Activated CD4-positive, CD25-positive, alpha-beta regulatory T cell treated with anti-CD3 and anti-CD28 coated beads, Interleukin-2, amount 50 U/mL, for 72 hours (primary cell): ENCODE measurements at places on chromosomes 4 and X.

- no peak for DNase-seq
Observed at GRCh38 chr4:82850684-82851083, 40.3 kb downstream of the SEC31A start.

DNA sequence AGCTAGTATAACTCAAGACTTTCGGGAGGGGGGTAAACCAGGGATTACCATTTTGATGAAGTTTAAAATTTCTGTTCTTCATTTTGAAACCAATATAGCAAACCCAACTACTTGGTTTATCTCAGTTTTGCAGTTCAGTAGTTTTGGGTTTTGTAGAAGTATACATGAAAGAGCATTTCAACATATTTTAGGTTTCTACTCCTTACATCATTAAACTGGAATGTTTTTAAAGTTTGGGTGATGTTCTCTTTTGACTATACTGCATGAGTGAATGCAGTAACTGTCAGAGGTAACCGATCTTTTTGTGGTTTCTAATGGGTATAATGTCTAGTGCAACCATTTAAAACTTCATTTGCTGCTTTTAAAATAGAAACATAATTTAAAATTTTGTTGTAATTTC is 248.3 kb upstream of the MAD2L1 start:
- no peak for DNase-seq

- DNase-seq = no peak
Observed at GRCh38 chrX:119853444-119853843, 681 bp upstream of the UPF3B start.

DNA sequence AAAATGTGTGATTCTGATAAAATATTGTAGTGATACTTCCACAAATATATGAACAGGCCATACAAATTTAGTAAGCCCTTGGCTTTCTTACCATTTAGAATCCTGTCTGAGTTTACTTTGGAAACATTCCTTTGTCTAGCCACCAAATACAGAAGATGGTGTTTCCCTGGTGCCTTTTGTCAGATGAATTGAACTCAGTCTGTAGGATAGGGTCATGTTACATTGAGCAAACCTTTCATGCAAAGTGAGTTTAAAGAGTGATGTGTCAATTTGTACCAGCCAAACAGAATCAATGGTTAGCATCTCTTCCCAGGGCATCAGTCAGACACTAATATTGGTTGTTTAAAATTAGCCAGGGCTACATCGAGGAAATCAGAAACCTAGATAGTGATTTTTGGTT is 1443.4 kb downstream of the ARAP2 start:
- no peak for DNase-seq

DNA sequence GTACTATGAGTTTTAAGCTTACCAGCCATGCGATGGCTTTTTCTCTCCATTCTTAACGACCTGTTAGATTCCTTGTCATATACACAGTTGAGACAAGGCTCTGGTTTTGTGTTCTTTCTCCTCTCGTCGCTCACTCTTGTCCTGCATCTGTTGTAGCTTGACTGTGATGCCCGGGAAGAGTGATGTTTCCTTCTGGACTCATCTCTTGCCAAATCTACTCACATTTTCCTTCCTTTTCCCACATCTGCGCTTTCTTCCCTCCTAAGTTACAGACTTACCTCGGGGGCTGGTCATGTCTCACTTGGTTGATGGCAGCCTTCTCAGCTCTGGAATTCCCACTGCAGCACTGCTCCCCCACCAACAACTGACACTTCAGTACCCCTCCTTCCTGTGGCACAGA is 4.8 kb upstream of the MAP7D3 start:
- no peak for DNase-seq

GRCh38 chr4:168978001-168978700 is 31.9 kb downstream of the CBR4 start:
- no peak for DNase-seq

DNA sequence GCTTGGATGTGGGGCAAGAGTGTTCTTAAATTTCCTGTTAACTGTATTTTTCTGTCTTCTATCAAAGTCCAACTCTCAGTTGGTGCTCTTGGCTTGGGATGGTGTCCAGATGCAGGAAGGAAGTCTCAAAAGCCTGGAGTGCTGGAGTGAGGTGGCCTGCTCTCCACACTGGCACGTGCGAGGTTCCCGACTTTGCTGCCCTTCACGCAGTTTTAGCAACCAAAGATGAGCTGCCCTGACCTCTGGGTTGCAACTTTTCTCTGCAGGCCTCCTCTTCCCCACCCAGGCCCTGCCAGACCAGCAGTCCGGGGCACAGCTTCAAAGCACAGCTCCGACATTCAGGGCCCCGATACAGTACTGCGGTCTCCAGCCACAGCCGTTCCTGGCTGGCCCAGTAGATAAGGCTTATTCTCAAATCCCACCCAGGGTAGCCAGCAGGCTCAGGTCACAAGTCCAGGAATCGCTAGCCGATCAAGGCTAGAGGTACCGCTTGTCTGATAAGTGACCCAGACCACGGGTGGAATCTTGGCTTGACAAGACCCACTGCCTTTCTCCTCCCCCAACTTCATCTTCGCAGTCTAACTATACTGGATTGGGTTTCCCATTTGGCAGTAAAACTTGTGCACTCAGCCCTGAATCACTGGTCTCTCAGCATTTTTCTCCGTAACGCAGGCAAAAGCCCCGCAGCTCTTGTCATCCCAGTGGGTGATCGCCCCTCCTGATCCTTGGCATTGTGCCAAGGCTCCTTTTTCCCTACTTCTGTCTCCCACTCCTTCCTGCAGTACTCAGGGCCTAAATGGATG is 21.8 kb upstream of the JADE1 start:
- no peak for DNase-seq

DNA sequence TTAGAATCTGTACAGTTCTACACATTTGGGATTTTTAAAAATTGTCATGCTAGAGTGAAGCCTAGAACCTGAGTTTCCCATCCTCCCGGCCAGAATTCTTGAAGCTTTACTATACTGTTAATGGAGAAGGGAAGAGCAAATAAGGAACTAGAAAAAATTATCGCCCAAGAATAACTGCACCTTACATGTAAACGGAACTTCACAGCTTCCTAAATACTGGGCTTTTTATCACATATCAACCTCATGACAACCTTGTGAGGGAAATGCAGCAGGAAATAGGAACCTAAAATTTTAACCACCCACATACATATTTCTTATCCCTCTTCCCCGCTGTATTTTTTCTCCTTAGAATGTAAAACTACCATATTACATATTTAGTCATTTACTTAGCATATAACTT is 19.3 kb downstream of the ARHGEF9 start:
- no peak for DNase-seq

GRCh38 chr4:150971901-150972300 is 43.2 kb downstream of the LRBA start:
- DNase-seq = no peak

GRCh38 chr4:143289370-143289769 is 47.3 kb upstream of the GAB1 start:
- DNase-seq = no peak

- no peak for DNase-seq
Observed at GRCh38 chr4:158035662-158036195, 137.1 kb downstream of the GASK1B start.

DNA sequence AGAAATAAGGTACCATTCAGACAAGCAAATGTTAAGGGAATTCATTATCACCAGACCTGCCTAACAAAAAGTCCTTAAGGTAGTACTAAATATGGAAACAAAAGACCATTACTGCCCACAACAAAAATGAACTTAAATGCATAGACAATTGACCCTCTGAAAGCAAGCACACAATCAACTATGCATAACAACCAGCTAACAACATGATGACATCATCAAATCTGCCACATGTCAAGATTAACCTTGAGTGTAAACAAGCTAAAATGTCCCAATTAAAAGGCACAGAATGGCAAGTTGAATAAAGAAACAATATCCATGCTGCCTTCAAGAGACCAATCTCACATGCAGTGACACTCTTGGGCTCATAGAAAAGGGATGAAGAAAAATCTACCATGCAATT is 160.7 kb upstream of the CPXCR1 start:
- no peak for DNase-seq

GRCh38 chr4:36394352-36394903 is 113.0 kb downstream of the DTHD1 start:
- no peak for DNase-seq

DNA sequence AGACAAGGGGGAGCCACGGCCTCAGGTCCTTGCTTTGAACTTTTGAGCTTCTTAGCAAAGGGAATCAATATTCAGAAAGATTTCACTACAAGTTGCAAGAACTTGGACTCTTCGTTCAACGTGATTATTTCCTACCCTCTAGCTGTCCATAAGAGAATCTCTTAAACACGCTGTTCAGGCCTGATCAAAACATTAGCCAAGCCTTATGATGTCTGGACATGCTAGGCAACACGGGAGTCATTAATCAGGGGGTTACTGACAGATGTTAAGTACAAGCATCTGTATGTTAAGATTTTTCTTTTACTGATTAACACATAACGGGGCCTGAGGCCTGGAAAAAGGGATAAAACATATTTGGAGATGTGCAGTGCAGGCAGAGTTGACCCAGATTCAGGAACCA is 138.9 kb upstream of the IL1RAPL2 start:
- no peak for DNase-seq

DNA sequence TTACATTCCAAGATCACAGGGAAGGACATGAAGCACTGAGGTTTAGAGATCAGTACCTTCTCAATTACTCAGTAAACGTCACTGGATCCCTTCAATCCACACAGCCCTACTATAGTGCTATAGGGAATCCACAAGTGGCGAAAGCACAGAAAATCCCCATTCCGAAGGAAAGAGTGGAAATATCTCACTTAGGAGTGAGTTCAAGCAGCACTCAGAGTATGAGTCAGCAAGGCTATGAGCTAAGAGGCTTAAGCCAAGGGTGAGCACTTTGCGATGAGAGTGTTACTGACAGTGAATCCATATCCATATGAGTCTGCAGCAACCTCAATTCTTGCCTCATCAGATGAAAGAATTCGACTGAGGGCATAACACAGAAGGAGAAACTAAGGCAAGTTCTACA is 165.1 kb downstream of the VSIG4 start:
- DNase-seq = no peak

DNA sequence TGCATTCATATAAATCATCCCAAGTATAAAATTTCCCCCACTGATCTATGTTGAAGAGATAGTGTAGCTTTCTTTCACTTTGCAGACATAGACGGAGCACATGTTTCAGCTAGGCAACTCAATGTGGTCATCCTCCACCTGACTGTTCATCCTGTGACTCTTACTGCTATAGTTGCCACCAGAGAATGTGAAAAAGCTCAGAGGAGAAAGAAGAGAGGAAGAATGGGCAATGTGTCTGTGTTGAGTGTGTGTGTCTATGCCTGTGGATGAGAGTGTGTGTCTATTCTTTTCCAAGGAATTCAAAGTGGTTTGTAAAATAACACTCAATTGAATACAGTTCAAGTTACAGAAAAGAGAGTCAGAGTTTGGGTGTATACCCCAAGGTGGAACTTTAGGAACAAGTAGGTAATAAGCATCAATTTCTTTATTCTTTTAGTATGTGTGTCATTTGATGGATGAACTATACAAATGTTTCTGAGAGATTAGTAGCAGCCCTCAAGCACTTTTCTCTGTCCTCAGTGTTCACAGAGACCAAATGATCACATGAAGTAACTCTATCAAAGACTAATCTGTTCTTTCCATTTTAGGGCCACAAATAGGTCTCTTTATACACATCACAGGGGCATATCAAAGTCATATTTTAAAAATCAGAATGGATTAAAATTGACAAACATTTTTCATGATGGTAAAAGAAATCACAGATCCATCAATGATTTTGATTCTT is 2.3 kb downstream of the SNCA start:
- no peak for DNase-seq

DNA sequence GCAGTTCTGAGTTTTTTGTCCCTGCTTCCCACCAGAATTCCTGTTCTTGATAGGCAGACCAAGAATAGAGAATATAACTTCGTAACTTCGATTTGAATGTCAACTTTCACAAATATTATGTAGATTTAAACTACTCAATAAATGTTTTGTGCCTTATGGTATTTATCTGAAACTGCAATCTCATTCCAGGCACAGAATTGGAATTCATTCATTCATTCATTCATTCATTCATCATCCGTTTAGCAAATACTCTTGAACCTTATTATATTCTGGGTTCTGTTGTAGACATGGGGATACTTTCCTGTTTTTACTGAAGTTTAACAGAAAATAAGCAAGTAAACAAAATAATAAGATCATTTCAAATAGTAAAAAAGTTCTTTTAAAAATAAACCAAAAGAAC is 324.4 kb downstream of the UNC5C start:
- no peak for DNase-seq

DNA sequence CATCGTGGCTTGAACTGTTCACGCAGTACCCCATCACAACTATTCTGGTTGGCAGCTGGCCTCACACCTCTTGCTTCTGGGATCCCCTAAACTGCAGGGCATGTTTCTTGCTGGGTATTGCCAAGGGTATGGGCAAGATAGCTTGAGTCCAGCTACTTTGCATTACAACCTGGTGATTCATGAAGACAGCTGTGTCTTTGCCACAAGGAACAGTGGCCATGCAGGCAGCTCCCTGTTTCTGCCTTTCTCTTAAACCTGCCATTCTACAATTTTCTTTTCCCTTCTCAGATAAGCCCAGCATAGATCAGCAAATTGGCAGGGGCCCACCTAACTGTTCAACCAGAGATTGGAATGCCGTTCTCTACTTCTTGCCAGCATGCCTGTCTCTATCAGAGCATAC is 42.8 kb downstream of the TENM3 start:
- DNase-seq = no peak

DNA sequence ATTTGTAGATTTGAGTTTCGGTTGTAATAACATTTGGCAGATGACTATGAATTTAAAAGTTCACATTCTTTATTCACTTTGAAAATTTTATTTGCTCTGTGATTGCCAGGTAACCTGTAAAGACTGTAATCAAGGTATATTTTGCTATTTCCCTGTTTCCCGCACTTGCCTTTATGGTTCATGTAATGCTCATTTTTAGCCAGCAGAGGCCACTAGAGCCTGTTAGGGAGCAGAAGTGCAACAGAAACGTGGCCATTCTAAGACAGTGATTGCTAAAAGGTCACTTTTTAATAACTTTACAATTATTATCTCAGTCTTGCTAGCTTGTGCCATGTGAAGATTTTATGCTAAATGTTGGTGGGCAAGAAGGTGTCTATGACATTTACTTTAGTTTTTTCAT is 12.4 kb downstream of the YIPF6 start:
- DNase-seq = no peak

DNA sequence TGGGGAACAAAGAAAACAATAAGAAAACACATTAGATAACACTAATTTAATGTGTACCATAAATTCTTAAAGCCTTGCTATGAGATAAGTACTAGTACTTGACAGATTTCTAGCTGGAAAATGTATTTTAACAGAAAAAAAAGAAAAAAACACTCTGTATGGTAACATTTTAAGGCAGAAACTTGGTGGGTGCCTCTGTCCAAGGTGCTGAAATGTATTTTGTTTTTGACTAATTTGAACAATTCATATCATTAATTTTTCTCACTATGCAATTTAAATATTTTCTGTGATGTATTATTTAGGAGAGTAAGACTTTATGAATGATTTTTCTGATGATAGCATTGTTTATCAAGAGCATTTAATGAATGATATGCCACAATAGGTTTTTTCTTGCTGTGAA is 107.5 kb downstream of the GABRG1 start:
- DNase-seq = no peak

DNA sequence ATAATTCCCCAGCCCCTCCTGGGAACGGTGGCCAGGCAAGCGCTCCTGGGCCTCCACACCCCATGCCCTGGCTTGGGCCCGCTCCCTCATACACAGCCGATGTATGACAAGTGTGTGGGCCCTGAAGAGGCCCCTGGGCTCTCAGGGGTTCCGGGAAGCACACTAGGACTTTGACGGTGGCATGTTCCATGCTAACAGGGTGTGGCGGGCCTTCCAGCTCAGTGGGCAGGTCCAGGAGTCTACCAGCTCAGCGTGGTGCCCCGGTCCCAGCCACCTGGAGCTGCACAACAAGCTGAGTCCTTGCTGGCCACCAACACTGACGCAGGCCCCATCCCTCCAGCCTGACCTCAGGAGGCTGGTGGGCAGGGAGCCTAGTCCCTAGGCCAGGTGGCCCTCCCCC is 24.4 kb upstream of the HMX1 start:
- no peak for DNase-seq
